Suppressor macrophage treated with lipopolysaccharide for 4 hours (primary cell): ENCODE measurements at places on chromosomes 5 and 9.

- DNase-seq = no peak
Measured at GRCh38 chr5:76277736-76278135, 125.3 kb upstream of the IQGAP2 start.

DNA sequence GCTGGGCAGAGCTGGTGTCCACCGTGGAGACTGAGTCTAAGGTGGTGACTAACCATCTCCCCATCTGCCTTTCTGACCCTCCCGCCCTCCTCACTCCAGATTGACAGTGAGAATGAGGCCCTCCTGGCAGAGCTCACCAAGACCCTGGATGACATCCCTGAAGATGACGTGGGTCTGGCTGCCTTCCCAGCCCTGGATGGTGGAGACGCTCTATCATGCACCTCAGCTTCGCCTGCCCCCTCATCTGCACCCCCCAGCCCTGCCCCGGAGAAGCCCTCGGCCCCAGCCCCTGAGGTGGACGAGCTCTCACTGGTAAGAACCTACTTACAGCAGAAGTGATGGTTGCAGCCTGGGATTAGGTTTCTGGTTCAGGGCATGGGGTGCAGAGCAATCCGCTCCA lies 96.5 kb downstream of the PPARGC1B start:
- DNase-seq = no peak

- DNase-seq = no peak
Measured at GRCh38 chr9:35661756-35662350, 3.1 kb downstream of the ARHGEF39 start.

DNA sequence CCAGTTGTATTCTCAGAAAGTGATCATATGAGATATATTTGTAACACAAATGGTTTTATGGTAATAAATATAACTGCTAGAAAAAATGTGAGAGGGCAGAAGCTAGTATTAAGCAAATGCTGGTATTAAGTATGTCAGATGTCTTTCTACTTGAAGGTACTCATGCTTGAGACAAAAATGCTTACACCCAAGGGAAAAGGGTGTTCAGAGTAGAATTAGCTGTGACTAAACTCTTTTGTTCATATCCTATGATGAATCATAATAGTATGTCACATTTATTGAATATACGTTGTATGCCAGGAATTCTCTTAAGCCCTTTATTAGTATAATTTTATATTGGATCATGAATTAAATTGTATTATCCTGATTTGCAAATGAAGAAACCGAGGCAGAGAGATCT lies 2.2 kb downstream of the ADGRV1 start:
- no peak for DNase-seq

GRCh38 chr5:98905857-98906688 lies 22.7 kb downstream of the CHD1 start:
- DNase-seq = peak; percentile 66

- no peak for DNase-seq
Measured at GRCh38 chr9:71767776-71768321, 464 bp downstream of the CEMIP2 start.

DNA sequence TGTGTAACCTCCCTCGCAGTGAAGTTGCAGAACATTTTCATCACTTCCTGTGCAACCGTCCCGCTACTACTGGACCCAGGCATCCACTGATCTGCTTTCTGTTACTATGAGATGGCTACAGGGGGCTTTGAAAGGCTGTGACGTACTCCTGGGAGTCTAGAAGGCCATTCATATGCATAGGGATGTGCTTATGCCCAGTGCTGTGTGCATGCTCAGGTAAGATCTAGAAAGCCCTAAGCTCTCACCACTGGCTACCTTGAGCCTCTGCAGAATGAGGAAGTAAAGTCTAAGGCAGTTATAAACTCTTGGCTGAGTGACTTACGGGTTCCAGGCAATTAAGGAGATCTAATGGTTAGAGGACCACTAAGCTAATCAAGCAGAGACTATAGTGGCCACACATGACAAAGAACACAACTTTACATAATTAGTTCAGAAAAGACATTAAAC lies 11.8 kb downstream of the HNRNPAB start:
- DNase-seq = no peak

DNA sequence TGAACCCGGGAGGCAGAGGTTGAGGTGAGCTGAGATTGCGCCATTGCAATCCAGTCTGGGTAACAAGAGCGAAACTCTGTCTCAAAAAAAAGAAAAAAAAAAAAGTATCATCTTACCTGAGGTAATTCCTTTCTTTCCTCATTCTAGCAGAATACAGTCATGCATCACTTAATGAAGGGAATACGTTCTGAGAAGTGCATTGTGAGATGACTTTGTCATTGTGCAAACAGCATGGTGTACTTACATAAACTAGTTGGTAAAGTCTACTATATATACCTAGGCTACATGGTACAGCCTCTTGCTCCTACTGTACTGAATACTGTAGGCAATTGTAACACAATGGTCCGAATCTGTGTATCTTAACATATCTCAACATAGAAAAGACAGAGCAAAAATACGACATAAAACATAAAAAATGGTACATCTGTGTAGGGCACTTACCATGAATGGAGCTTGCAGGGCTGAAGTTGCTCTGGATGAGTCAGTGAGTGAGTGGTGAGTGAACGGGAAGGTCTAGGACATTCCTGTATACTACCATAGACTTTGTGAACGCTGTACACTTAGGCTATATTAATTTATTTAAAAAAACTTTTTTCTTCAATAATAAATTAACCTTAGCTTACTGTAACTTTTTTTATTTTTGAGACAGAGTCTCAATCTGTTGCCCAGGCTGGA lies 100.4 kb downstream of the GLDC start:
- DNase-seq = no peak

DNA sequence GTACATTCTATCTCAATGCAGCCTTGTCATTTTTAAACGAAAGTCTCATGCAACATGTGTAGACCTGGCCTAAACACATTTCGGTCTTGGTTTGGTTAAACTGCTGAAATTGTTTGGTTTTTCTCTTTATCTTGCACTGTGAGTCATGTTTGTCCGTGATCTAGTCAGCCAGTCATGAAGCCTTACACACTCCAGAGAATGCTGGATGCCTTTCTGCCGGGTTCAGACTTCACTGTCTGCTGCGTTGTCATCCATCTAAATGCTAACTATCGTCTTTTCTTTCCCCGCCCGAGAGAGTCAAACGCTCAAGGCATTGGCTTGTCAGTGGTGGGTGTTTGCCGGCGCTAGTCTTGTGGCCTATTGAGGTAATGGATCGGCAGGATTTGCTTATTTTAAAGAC lies 1194.6 kb upstream of the WWC1 start:
- DNase-seq = no peak

- no peak for DNase-seq
Measured at GRCh38 chr9:109028457-109028856, 15.2 kb upstream of the CTNNAL1 start.

DNA sequence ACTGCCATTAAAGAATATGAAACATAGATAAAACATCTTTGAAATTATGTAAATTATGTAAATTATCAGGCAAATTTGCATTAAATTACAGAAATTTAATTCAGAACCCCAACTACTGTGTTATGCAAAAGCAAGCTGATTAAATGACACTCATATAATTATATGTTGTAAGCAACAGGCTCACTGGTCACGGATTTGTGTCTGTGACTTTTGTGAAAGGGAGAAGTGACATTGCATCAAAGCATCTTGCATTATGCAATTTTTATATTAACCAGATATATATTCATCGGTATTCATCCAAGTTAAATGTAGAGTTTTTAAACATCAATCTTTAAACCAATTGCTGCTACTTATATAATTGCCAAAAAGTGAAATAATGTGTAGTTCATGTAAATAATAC lies 13.0 kb upstream of the GLIPR2 start:
- DNase-seq = peak; percentile 74

GRCh38 chr5:10994091-10994986 lies 233.3 kb upstream of the DAP start:
- no peak for DNase-seq

GRCh38 chr9:109150925-109151545 lies 16.0 kb downstream of the FRRS1L start:
- no peak for DNase-seq

DNA sequence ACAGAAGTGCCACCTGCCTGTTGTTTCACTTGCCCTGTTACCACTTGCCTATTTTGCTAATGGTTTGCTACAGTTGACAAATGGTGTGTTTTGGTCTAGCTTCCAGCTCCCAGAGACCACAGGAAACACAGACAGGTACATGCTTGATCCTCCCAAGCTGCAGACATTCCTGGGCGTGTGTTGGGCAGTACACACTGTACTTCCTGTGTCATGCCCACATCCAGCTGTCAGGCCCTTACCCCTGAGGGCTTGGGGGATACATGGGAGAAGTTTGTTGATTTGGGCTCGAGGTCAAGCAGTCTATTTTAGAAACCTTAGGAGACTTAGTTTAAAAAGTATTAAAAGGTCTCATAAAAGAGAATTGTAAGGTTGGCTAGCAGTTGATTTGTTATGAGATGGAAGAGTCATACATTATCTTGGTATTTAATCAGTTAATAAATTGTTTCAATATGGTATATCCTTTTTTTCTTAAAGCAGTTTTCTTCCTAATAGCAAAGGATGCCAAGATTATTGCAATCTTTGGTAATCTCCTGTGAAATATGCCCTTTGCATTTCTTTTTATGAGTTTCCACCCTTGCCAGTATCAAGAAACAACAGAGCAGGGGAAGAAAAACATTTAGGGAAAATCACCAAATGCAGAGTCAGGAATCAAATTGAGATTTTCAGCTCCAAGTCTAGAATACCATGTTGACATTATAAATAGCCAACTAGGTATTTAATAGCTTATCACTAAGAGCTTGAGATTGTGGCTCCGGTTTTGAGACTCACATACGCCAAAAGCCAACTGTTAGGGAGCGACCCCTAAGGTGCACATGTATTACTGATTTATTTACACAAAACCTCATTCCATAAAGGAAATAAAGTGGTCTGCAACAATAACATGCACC lies 52.3 kb upstream of the CD180 start:
- DNase-seq = no peak

DNA sequence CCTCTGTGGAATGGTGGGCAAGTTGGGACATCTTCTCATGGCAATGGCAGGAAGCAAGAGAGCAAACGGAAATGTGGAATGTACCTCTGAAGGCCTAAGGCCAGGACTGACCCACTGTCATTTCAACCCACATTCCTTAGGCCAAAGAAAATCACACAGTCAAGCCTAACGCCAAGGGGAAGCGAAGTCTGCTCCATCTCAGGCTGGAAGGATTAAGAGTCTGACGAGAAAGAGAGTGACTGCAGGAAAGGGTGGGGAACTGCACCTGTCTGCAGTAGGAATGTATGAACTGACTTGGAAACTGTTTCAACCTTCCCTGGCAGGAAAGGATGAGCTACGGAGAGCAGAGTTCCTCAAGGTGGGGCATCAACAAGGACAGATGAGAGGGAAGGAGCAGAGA lies 90.2 kb upstream of the TAS2R1 start:
- no peak for DNase-seq

DNA sequence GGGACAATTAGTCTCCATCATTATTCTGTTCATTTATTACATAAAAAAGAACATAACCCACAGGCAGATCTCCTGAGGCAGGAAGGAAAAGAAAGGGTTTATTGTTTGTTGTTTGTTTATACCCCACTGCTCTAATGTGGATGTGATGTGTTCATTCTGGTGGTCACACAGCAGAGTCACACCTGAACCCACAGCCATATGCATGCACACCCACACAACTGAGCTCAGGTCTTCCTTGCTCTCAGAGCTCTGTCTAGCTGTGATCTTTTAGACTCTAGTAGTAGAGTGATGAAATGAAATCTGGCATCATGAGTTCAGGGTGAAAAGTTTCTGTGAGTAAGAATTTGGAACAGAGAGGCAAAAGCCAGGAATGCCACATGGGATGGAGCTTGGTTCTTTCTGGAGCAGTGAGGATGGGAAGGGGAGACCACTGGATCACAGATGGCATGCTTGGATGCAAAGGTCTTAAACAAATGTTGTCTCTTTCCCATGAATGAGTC lies 227.0 kb downstream of the PAPPA start:
- DNase-seq = no peak

DNA sequence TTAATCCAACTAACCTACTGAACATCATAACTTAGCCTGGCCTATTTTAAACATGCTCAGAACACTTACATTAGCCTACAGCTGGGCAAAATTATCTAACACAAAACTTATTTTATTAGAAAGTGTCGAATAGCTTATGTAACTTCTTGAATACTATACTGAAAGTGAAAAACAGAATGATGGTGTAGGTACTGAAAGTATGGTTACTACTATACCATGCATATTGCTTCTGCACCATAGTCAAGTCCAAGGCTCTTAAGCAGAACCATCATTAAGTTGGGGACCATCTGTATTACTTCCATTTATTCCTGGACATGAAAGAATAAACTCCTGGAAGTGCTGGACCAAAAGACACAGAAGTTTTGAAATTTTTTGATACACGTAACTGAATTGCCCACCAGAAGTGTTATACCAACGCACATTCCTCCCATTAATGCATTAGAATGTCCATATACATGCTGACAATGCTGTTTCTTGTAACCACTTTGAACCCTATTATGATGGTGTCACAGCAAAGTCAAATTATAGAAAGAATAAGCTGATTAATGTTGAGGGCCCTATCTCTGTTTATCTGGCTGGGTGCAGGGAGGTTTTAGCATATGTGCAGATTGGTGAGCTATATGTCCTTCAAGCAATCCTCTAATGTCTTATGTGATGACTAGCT lies 375.7 kb downstream of the ACTL7B start:
- no peak for DNase-seq

- no peak for DNase-seq
Measured at GRCh38 chr5:140049205-140049604, 6.1 kb upstream of the NRG2 start.

DNA sequence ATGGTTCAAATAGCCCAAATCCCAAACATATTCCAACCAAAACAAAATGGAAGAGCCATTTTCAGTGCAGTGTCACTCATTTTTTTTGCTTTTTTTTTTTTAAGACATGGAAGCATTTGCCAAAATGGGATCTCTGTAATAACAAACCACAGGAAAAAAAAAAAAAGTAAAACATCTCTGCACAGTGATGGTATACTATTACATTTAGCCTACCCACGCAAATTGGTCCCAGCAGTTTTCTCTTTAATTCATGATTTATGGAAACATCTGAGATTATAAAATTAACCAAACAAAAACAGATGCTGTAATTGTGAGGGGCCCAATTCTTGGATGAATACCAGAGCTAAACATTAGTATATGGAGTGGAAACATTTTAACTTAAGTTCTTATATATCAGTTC lies 566.6 kb downstream of the ZNF608 start:
- no peak for DNase-seq

DNA sequence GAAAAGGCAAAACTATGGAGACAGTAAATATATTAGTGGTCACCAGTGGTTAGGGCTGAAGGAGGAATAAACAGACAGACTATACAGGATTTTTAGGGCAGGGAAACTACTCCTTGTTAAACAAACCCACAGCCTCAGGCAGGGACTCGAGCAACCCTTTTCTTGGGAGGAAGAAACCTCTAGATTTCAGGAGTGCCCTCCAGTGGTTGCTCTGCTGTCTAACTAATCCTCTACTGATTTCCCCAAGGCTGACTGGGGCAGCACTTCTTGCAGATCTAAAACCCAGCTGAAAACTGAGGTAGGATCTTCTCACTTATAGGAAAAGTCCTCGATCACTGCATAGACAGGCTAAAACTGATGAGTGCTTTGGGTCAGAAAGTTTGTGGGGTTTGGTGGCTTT lies 176.8 kb downstream of the ISOC1 start:
- no peak for DNase-seq

GRCh38 chr9:110936237-110936636 lies 102.0 kb downstream of the LPAR1 start:
- DNase-seq = peak; percentile 38

- DNase-seq = no peak
Measured at GRCh38 chr9:135811801-135812200, 95.5 kb downstream of the CAMSAP1 start.

GRCh38 chr9:105286098-105286497 lies 41.6 kb downstream of the SLC44A1 start:
- no peak for DNase-seq

GRCh38 chr5:147557876-147558745 lies 48.2 kb upstream of the DPYSL3 start:
- DNase-seq = no peak
